ENCODE measurements at places on chromosomes 16 and 17.
A peak's percentile ranks its signal among the peaks of the same experiment; 100 is the strongest.

DNA sequence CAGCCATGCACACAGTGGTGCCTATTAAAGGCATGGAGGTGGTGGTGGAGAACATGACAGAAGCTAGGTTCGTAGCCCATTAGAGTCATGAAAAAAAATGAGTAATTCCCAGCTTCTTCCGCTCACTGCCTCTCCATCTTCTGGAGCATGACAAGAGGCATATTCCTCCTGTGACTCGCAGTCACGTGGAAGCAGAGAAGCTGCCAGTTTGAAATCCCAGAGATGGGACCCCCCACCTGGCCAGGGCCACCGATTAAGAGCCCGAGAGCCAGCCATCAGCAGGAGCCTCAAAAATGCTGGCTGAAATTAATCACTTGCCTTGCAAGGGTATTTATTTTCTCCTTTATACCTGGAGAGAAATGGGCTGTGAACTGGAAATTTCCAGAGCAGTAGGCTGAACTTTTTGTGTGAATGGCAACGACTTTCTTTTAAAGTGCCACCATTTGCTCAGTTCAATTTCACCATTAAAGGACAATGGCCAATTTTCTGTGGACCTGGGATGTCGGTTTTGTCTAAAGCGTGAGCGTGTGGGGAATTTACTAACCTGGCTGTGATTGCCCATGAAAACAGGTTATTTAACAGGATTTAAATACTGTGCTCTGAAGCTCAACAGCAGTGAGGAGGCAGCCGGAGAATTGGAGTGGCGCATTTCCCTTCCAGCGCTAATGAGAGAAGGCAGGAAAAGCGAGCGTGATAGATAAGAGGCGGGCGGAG, 189.7 kb upstream of the SDK2 start:
- DNase-seq, result no peak

DNA sequence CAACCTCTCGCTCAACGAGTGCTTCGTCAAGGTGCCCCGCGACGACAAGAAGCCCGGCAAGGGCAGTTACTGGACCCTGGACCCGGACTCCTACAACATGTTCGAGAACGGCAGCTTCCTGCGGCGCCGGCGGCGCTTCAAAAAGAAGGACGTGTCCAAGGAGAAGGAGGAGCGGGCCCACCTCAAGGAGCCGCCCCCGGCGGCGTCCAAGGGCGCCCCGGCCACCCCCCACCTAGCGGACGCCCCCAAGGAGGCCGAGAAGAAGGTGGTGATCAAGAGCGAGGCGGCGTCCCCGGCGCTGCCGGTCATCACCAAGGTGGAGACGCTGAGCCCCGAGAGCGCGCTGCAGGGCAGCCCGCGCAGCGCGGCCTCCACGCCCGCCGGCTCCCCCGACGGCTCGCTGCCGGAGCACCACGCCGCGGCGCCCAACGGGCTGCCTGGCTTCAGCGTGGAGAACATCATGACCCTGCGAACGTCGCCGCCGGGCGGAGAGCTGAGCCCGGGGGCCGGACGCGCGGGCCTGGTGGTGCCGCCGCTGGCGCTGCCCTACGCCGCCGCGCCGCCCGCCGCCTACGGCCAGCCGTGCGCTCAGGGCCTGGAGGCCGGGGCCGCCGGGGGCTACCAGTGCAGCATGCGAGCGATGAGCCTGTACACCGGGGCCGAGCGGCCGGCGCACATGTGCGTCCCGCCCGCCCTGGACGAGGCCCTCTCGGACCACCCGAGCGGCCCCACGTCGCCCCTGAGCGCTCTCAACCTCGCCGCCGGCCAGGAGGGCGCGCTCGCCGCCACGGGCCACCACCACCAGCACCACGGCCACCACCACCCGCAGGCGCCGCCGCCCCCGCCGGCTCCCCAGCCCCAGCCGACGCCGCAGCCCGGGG, 1.3 kb downstream of the FOXC2 start:
- no peak for DNase-seq

GRCh38 chr17:50611634-50612033, 23.0 kb upstream of the ABCC3 start:
- DNase-seq, result no peak

DNA sequence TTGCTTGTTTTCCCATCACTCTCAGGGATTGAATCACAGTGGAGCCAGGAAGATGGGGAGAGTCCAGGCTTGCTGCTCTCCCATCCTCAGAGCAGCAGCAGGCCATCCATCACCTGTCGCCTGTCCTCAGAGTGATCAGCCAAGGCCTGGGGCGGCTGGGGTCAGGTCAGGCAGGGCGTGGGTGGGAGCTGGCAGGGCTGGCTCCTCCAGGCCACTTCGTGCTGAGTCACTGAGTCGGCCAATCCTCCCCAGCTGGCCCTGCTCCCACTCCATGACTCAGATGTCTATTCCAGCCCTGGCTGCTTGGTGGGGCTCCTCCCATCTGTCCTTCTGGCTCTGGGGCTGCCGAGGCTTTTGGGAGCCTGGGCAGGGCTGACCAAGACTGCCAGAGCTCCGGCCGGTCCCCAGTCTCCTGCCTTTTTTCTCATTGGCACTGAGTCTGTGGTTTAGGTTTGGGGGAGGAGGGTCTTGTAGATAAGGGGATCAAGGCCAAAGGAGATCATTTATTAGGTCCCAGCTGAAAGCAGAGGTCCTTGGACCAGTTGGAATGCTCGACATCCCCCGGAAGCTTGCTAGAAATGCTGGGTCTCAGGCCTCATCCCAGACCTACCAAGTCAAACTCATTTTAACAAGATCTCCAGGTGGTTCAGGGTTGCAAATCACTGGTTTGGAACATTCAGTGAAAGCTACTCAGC, 72.7 kb downstream of the ABCC1 start:
- no peak for DNase-seq

DNA sequence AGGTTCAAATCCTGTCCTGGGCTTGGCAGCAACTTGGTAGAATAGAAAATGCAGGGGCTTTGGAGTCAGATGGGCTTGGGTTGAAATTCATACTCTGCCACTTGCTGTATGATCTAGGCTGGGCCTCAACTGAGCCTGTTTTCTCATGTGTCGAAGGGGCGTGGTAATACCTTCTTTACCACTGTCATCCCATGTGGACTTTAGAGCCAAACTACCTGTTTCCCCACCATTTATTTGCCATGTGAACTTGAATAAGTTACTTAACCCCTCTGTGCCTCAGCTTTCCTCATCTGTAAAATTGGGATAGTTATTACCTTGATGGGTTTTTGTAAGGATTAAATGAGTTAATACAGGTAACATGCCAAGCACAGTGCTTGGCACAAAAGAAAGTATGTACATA, 106.0 kb downstream of the COPRS start:
- DNase-seq, result no peak

DNA sequence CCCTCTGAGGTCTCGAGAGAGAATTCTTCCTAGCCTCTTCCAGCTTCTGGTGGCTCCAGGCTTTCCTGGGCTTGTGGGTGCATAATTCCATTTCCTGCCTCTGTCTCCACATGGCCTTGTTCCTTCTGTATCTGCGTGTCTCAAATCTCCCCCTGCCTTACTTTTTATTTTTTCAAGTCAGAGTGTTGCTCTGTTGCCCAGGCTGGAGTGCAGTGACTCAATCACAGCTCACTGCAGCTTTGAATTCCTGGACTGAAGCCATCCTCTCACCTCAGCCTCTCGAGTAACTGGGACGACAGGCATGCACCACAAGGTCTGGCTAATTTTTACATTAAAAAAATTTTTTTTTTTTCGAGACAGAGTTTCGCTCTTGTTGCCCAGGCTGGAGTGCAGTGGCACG, 120.6 kb downstream of the SHISA9 start:
- DNase-seq, result no peak

- no peak for DNase-seq
These were observed 722.0 kb downstream of the KCNJ2 start for GRCh38 chr17:70891306-70891705.

GRCh38 chr17:41965694-41966462, 717 bp upstream of the CNP start:
- DNase-seq, result peak; percentile 66

- DNase-seq, result no peak
These were observed 3.8 kb downstream of the MYO1D start for GRCh38 chr17:32873114-32873513.

- DNase-seq, result no peak
These were observed 141.4 kb downstream of the TMEM132E start for GRCh38 chr17:34720760-34721159.

- peak; percentile 53 for DNase-seq
These were observed 8.3 kb downstream of the CUEDC1 start for GRCh38 chr17:57946798-57947358.

- DNase-seq, result no peak
These were observed 614.2 kb downstream of the TMEM114 start for GRCh38 chr16:7976125-7976524.

DNA sequence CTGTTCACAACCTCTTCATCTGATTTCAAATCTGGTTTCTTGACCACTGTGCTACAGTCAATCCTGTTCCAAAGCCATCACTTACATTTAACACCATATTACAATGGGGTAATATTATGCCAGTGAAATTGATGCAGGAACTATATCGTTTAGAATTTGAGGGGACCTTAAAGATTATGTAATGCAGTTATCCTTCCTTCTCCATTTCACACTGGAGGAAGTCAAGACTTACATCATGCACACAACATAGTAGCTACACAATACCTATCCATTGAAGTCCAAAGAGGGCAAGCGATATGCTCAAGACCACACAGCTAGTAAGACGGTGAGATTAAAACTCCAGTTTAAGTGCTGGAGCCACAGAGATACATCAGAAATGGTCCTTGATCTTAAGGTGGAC, 16.8 kb downstream of the NOG start:
- DNase-seq, result no peak

DNA sequence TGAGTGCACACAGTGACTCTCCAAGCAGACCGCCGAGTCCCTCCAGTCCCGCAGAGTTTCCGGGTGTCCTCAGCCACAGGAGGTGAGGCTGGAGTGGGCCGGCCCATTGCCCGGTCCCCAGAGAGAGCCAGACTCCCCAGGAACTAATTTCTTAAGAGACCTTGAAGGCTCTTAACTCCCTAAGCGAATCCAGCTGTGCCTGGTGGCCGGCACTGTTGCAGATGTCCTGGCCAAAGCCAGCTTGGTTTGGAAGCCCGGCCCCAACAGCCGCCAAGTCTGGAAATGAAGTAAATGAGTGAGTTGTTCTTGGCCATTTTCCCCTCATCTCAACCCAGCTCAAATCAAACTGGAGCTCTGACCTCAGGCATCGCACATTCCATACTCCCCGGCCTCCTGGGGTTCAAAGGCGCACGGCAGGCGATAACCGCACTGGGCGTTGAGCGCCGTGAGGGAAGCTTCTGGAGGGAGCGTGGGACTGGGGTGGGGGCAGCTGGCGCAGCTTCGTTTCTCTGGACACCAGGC, 42.0 kb downstream of the CMIP start:
- DNase-seq, result no peak

- peak; percentile 94 for DNase-seq
These were observed at the start of gene ECI1 for GRCh38 chr16:2251296-2252111. ECI1 (minus strand) TSS chr16:2251587; CDS start chr16:2251566, 21 bp downstream.

DNA sequence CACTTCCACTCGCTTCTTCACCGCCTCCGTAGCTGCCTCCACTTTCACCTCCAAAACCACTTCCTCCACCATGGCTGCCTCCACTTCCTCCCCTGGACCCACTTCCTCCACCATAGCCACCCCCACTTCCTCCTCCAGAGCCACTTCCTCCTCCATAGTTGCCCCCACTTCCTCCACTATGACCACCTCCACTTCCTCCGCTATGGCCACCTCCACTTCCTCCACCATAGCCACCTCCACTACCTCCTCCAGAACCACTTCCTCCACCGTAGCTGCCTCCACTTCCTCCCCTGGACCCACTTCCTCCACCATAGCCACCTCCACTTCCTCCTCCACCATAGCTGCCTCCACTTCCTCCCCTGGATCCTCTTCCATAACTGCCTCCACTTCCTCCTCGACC, 4.5 kb downstream of the KRT9 start:
- DNase-seq, result no peak

DNA sequence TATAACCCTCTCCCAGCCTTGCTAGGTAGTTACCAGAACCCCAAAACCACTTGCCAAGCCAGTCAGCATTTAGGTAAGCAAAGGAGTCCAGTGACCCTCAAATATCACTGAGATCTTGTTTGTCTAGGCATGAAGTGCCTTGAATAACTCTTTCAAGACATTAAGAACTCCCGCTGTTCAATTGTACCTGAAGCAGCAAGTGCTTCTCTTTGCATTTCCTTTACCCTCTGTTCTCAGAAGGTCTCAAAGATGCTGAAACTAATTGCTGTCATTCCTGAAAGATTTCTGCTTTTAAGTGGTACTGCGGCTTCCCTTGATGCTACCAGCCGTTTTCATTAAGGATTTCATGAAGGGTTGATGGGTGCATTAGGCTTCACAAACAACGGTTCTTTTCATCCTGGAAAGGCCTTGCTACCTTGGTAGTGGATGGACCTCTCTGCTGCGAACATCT, 142.7 kb downstream of the PITPNC1 start:
- DNase-seq, result no peak

DNA sequence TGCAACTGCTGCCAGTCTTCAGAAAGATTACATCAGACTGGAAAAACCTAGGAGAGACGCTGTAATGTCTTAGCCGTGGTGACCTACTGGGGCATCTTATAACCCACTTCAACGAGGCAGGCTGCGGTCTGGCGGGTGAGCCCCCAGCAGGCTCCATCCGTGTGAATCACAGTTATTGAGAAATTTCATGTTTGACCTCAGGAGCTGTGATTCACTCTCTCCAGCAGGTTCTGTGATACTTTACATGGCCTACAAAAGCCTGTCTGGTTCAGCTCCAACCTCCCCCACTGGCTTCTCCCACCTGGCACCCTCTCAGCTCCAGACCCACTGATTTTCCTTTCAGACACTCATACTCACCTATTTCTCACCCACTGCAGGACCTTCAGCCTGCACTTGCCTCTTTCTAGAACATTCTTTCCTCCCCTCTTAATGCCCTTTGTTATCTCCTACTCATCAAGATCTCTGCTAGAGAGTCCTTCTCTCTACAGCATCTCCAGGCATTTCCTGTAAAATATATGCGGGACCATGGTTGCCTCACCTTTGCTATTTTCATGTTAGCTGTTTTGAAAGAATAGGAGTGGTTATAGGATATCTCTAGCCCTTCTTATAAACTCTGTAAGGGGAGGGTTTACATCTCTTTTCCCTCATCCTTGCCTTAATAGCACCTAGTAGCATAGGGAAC, 227.9 kb downstream of the MAF start:
- DNase-seq, result peak; percentile 53

Measured in activated CD4-positive, alpha-beta T cell treated with anti-CD3 and anti-CD28 coated beads, Interleukin-2, Interleukin-4, amounts not matched to agents 100 ng/mL and 50 ng/mL, durations not matched to agents 16 hours and 8 hours (primary cell).